Activated T-cell treated with anti-CD3 and anti-CD28 coated beads, Interleukin-2, amount 50 U/mL, for 4 hours (primary cell): ENCODE measurements at places on chromosomes 5 and 9.

- peak; percentile 66 for DNase-seq
Measured at GRCh38 chr9:114898741-114899140, 31.6 kb downstream of the TNFSF8 start.

GRCh38 chr5:67267512-67268216 is 71.1 kb upstream of the CD180 start:
- DNase-seq, result no peak

- DNase-seq, result no peak
Measured at GRCh38 chr5:9498541-9499497, 47.1 kb downstream of the SEMA5A start.

DNA sequence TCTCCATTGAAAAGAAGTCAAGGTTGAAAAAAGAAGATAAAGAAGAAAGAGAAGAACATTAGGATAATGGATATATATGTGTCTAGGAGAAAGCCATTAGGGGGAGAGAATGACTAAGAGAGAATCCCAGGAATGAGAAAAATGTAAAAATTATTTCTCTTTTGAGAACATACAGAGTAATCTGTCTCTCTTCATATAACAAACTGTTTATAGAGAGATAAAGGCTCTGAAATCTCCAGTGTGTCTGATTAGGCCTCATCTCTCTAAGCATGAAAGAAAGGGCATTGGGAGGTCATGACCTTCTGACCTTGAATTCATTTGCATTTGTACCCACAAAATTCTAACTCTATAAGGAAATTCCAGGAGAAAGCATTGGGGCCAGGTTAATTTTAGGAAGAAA is 3.5 kb upstream of the MPDZ start:
- DNase-seq, result no peak

- no peak for DNase-seq
Measured at GRCh38 chr5:116699332-116699731, 124.7 kb upstream of the SEMA6A start.

GRCh38 chr9:115350548-115350947 is 232.6 kb upstream of the TNC start:
- DNase-seq, result no peak

GRCh38 chr5:102759700-102760099 is 4.6 kb downstream of the PAM start:
- DNase-seq, result no peak

GRCh38 chr5:39631958-39632357 is 207.2 kb upstream of the DAB2 start:
- no peak for DNase-seq

- DNase-seq, result no peak
Measured at GRCh38 chr9:89905606-89906338, 301.0 kb downstream of the GADD45G start.

DNA sequence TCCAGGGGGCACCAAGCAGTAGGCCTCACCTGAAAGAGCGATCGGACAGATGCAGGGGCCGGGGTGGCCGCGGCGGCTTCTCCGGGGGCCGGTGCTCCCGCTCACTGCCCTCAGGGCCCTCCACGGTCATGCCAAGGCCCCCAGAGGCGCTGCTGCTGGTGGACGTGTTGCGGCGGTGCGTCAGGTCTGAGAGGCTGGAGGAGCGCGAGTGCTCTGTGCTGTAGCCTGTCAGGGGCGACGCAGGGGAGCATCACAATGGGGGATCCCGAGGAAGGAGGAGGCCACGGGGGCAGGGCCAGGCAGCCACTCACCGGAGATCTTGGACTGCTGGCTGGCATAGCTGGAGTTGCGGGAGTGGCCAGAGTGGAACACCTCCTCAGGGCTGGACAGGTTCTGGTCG is 7.7 kb upstream of the DPM2 start:
- no peak for DNase-seq

DNA sequence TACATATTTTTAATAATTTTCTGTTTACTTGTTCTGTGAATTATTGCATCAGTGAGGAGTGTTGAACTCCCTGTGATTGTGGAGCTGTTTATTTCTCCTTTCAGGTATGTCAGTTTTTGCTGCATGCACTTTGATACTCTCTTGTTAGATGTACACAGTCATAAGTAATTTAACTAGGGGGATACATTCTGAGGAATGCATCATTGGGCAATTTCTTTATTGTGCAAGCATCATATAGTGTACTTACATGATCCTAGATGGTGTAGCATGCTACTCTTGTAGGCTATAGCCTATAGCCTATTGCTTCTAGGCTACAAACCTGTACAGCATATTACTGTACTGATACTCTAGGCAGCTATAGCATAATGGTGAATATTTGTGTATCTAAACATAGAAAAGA is 9.5 kb downstream of the DENND4C start:
- no peak for DNase-seq

DNA sequence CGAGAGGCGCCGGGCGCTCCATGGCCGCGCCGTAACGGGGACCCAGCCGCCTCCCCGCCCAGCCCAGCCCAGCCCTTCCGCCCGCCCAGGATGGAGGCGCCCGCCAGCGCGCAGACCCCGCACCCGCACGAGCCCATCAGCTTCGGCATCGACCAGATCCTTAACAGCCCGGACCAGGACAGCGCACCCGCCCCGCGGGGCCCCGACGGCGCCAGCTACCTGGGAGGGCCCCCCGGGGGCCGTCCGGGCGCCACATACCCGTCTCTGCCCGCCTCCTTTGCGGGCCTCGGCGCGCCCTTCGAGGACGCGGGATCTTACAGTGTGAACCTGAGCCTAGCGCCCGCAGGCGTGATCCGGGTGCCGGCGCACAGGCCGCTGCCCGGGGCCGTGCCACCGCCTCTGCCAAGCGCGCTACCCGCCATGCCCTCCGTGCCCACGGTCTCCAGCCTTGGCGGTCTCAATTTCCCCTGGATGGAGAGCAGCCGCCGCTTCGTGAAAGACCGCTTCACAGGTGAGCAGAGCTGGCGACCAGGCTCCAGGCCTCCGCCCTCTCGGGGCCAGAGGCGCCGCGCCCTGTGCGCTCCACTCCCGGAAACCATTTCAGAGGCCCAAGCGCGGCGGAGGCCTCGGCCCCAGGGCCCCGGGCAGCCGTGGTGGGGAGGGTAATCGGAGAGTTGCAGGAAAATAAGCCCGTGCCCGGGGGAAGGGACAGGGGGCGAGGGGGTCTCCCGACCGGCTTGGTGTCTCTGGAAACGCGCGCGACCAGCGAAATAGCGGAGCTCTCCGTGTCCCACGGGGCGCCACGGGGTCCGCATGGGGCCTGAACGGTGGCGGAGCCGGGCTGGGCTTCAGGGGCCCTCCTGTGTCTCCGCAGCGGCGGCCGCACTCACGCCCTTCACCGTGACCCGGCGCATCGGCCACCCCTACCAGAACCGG is 496 bp downstream of the TLX3 start:
- no peak for DNase-seq

- DNase-seq, result no peak
Measured at GRCh38 chr5:61055434-61056006, 106.7 kb downstream of the SMIM15 start.

- no peak for DNase-seq
Measured at GRCh38 chr9:19424176-19424779, 15.5 kb downstream of the ACER2 start.
